ENCODE measurements at places on chromosomes 6 and 20.

DNA sequence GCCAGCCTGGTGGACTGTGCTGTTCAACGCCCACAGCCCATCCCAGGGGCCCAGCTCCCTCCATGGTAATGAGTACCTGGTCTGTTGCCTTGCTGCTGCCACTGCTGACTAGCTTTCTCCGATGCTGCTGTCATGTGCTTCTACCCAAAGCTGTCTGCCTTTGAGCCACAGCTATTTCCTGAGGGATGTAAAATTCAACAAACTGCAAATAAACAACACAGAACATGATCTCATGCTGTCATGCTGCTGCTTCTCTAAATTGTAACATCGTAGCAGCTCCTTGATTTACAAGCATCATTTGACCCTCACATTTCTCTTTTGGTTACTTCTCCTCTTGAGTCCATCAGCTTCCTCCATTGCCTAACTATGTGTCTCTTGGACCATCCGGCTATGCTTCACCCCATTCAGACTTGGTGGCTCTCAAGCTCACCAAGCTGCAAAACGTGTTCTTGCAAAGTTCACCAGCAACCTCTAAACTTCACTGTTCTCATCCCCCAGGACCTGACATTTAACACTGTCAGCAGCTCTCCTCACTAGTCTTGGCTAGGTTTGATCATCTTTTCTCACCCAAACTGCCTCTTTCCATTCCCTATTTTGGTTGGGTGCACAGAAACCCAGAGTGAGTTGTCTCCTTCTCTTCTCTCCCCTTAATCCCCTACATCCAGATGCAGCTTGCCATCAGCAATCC is 54.6 kb downstream of the FYN start:
- DNase-seq, result no peak

- DNase-seq, result no peak
Observed at GRCh38 chr20:22795433-22795832, 211.1 kb upstream of the FOXA2 start.

- DNase-seq, result no peak
Observed at GRCh38 chr20:31711179-31712111, 11.2 kb downstream of the BCL2L1 start.

DNA sequence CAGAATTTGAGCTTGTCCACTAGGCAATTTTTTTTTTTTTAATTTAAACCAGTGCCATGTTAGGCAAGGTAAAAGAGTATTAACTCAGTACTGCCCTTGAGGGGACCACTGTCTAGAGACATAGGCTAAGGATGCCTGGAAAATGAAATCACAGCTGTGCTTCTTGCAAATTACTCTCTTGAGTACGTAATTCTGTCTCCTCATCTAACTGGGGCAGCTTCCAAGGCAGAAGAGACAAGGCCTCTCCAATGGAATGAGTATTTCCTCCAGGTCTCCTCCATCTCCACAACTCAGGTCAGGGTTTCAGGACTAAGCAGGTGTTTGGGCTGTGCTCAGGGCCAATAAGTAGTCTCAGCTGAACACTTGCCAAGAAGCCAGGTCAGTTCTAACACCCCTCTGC is 33.8 kb upstream of the MRPS10 start:
- DNase-seq, result no peak

DNA sequence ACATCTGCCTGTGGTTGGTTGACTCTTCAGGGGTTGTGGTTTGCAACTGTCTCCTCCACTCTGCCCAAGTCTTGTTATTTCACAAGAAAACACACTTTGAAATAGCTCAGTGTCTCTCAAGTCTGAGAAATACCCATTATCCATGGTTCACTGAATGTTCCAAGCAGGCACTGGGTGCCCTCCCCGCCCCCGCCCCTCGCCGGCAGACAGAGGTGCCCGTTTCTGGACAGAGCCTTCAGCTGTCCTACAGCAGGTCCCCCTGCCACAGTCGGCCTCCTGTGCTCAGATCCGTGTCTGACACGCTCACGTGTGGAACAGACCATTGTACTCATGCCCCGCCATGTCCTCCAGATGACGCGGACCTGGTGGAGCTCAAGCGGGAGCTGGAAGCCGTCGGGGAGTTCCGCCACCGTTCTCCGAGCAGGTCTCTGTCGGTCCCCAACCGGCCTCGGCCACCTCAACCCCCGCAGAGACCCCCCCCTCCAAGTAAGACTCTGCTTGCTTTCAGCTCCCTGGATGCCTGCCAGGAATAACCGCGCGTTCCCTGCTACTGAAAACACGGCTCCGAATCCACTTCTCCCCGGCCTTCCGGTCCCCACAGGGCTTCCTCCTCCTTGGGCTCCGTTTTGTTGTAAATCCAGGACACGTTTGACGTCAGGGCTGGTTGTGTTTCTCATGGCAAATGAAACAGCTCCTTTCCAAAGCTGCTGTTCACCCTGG is 81.4 kb downstream of the SERAC1 start:
- DNase-seq, result peak; percentile 12

- no peak for DNase-seq
Observed at GRCh38 chr6:137751768-137752560, 115.1 kb upstream of the TNFAIP3 start.

DNA sequence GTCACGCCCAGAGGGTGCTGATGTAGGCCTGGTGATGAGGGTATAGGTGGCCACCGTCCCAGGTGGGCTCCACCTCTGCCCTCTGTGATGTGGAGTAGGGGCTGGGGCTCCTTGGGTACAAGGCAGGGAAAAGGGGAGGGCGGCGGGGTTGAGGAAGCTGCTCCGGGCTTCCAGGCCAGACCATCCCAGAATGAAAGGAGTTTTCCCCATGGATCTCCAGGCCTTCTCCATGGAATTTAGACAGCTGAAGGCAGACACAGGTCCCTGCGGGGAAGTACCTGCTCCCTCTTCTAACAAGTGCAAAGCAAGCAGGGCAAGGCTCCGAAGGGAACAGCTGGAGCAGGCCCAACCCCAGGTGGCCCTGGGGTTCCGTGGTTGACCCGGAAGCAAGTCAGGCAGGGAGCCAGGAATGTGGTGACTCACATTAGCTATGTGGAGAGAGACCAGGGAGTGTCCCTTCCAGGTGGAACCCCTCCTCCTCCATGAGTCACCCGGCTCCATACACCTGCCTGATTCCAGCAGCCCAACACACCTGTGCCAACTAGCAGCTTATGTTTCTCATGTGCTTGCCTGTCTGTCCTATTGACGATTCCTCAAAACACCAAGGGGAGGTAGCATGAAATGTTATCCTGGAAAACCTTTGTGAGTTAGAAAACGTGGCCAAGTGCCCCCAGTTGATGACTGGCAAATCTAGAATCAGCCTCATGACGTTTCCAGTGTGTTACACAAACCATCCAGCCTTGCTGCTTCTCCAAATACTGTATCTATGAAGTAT is 59.7 kb upstream of the SNX9 start:
- no peak for DNase-seq

DNA sequence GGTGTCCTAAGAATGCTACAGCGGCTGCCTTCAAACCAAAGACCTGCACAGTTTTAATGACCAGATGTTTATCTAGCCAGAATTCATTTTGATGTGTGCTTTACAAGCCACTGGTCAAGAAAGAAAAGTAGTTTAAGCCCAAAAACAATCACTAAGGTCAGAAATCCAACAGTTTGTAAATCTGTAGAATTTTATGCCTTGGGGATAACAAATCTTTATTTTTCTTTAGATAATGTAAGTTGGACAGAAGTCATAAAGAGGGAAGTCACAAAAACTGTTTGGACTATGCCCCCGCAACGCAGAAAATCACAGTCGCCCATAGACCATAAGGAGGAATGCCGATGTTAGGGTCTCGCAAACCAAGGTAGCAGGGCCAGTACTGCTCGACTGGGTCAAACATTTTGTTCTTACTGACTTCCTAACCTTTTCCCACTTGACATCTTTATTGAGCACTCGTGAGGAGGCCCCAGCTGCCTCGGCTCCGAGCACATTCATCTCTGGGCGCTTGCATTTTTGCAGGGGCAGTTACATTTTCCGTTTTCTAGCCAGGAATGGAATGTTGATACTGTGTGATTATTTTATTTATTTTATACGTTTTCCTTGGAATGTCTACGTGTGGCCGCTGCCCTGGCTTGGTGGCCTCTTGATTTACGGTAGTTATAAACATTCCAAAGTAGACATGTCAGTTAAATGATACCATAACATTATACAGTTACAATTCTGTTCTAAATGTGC is 56.7 kb upstream of the APCDD1L start:
- no peak for DNase-seq

GRCh38 chr6:45299096-45299581 is 29.0 kb upstream of the RUNX2 start:
- DNase-seq, result no peak

DNA sequence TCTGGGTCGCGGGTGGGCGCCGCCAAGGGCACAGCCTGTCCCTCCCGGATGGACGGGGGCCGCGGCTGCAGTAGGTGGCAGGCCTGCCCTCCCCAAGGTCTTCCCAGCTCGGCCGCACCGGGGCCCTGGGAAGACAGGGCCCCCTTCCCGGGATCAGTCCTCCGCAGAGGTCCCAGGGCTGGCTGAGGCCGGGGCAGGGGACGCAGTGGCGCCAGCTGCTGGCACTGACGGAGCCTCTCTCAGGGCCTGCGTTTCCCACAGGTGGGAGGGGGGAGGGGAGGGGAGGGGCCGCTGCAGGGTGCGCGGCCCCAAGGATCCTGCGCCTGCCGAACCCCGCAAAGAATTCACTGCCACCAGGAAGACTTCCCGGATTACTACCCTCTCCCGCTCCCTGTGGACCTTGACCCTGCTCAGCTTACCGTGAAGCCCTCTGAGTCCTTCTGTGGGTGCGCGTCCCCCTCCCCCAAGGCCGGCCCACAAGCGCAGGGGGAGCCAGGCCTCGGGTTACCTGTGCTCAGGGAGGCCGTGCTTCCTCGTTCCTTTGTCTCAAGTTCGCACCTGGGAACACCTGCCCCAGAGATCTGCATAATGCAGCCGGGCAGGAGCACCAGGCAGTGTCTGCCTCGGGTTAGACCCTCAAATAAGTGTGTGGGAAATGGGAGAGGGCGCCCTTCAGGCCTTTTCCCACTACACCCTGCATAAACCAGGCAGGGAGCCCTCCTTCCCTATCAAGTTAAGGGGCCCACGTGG is 5.1 kb downstream of the LZTS3 start:
- no peak for DNase-seq

- DNase-seq, result no peak
Observed at GRCh38 chr6:329888-330691, 37.8 kb downstream of the DUSP22 start.

- no peak for DNase-seq
Observed at GRCh38 chr20:47610945-47611250, 109.2 kb downstream of the NCOA3 start.

- DNase-seq, result no peak
Observed at GRCh38 chr20:54742193-54742592, 266.8 kb downstream of the DOK5 start.

- DNase-seq, result no peak
Observed at GRCh38 chr6:17473554-17473953, 80.2 kb downstream of the CAP2 start.

DNA sequence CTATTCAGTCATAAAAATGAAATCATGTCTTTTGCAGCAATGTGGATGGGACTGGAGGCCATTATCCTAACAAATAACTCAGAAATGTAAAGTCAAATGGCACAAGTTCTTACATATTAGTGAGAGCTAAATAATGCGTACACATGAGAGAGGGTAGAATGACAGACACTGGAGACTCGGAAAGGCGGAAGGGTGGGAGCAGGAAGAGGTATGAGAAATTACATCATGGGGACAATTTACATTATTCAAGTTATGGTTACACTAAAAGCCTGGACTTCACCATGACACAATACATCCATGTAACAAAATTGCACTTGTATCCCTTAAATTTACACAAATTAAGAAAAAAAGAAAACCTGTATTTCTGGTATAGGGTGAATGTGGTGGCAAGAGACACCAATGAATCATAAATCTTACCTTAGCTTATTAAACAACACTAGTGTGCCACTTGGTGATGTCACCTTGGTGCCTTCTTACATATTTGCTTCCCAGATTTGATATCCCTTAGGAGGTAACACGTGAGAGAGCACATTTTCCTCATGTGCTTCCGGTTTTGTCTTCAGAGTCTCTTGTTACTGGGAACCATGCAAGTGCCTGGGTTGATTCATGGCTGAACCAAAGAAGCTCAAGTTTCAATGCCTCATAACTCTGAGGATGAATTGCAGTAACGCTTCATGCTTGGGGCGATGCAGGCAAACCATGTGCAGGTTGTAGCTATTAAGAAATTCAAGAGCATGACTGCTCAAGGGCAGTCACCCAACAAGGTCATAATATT is 84.6 kb downstream of the DCDC2 start:
- DNase-seq, result no peak

GRCh38 chr6:77318256-77318655 is 145.0 kb downstream of the HTR1B start:
- DNase-seq, result no peak

- no peak for DNase-seq
Observed at GRCh38 chr6:66948106-66948505, 1241.1 kb upstream of the EYS start.

DNA sequence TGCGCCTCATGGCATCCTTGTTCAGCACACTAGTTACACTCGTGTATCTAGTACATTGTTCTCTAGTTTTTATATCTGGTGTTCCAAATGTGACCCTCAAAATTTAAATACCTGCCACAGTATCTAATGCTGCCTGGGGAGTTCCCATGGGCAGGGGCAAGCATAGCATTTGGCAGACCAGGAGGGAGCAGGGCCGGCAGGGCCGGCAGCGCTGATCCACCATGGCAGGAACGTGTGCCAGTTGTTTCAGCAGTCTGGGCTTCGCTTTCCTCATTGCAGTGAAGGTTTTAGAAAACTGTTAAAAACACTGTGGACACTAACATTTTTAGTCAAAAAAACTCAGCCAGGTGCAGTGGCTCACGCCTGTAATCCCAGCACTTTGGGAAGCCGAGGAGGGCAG is 19.2 kb downstream of the NANP start:
- DNase-seq, result no peak

DNA sequence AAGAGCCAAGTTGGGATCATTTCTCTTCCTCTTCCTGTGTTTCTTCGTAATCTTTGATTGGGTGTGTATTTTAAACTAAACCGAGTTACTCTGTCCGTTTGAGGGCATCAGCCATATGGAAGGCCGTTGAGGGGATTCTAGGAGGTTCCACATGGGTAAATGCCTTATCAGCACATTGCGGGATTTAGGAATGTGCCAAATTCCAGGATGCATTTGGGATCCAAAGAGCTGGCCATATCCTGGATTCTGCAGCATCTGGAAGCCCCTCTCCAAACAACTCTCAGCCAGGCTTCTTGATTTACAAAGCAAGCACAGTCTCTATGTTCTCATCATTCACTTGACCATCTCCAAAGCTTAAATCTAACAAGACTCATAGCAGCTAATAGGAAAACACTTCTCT is 67.6 kb upstream of the RIN2 start:
- no peak for DNase-seq
